ENCODE measurements at places on chromosomes 2 and 18.

DNA sequence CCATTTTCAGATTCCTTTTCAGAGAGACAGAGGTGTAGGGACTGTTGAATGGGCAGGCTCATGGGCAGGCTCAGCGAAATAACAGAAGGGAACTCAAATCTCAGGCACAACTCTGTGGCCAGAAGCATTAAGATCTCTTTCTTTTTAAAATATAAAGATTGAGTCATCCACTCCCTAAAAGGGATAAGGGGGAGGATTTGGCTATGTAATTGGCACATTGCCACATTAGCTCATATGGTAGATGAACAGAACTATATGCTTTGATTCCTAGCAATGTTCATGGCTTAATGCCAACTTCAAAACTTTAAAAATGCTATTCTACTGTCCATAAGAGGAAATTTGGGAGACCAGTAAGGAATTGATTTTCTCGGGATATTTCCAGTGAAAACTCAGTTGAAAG is 53.8 kb upstream of the SLC5A7 start:
- no peak for DNase-seq

DNA sequence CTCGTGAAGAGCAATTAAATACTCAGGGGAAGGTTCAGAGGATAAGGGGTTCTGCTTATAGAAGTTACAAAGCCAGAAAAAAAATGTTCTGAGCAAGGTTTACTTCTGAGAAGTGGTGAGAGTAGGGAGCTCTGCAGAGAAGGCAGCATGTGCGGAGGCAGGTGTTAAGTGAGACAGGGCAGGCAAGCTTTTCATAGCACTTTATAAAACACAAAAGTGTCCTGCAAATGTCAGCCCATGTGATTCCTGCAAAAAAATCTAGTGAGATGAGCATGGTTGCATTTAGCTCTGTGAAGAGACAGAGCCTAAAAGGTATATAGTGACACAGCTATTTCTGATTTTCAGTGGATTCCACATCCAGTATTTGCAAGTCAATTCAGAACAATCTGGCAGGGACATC is 223.8 kb upstream of the SYT4 start:
- DNase-seq, result no peak

DNA sequence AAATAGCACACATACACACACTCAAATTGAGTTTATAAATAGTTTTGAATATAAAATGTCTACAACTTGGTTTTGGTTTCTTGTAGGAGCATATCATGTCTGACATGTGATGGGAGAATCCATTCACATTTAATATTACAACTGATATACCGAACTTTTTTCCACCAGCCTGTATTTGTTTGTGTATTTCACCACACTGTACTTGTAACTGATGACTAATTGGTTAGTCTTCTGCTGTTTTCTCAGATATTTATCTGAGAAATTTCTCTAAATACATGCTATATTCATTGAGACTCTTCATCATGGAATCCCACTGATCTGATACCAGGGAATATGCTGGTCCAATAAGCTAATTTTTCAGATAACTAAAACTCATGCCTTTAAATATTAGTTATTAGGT is 56.3 kb upstream of the UBXN4 start:
- DNase-seq, result no peak

DNA sequence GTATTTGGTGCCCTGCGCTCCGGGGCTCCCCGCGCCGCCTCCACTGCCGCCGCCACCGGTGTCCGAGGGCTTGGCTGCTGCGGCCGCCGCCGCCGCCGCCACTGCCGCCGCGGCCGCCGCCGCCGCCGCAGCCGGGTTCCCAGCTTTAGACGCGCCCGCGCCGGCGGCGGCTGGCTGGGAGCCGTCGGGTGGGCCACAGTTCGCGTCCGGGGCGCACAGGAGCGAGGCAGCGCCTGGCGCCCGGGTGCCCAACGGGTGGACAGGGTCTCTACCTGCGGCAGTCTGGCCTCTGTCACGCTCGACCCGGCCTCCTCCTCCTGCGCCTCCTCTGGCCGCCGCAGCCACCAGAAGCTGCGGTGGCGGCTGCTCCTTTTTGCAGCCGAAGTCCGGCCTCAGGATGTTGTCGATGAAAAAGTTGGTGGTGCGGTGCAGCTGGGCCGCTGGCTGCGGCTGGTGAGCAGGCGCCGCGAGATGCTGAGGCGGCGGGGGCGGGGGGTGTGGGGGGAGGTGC is 951 bp downstream of the EN1 start:
- no peak for DNase-seq

DNA sequence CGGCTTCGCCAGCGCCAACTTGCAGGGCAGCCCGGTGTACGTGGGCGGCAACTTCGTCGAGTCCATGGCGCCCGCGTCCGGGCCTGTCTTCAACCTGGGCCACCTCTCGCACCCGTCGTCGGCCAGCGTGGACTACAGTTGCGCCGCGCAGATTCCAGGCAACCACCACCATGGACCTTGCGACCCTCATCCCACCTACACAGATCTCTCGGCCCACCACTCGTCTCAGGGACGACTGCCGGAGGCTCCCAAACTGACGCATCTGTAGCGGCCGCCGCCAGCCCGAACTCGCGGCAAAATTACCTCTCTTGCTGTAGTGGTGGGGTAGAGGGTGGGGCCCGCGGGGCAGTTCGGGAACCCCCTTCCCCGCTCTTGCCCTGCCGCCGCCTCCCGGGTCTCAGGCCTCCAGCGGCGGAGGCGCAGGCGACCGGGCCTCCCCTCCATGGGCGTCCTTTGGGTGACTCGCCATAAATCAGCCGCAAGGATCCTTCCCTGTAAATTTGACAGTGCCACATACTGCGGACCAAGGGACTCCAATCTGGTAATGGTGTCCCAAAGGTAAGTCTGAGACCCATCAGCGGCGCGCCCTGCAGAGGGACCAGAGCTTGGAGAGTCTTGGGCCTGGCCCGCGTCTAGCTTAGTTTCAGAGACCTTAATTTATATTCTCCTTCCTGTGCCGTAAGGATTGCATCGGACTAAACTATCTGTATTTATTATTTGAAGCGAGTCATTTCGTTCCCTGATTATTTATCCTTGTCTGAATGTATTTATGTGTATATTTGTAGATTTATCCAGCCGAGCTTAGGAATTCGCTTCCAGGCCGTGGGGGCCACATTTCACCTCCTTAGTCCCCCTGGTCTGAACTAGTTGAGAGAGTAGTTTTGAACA is 15.1 kb downstream of the HOXD3 start:
- DNase-seq, result no peak

Measured in CD4-positive, alpha-beta T cell treated with Interleukin-17A for 1 hour (primary cell).